ENCODE measurements at places on chromosomes 12 and 14. TPM values are rescaled to one million over a fixed set of nuclear protein-coding genes. Genes with fewer than 3 reads are reported as not detected.

DNA sequence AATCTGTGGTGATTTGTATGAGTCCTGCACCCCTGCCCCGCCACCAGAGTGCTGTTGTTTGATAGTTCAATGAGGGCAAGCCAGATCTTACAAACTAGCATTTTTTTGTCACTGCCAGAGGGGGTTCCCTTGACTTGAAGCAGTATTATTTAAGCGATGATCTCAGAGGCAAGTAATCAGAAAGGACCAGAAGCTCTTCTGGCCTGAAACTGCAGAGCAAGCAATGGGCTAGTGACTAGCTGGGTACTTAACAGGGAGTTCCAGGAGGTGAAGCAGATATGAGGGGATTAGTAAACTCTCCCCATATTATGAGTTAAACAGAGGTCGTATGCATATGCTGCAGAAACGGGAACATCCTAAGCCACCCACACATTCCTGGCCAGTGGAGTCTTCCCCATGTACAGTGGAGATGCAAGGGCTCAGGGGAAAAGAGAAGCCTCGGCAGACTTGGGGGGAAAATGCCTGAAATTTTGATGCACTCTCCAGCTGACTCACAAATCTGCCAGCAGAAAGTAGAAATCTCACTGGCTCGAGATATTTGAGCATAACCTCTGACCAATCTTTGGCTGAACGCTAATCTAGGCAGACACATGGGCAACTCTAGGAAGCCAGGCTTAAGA, 8.3 kb upstream of the CRACR2A start:
- DNase-seq = no peak

GRCh38 chr14:63362389-63362819, 43.7 kb upstream of the GPHB5 start:
- DNase-seq = no peak

DNA sequence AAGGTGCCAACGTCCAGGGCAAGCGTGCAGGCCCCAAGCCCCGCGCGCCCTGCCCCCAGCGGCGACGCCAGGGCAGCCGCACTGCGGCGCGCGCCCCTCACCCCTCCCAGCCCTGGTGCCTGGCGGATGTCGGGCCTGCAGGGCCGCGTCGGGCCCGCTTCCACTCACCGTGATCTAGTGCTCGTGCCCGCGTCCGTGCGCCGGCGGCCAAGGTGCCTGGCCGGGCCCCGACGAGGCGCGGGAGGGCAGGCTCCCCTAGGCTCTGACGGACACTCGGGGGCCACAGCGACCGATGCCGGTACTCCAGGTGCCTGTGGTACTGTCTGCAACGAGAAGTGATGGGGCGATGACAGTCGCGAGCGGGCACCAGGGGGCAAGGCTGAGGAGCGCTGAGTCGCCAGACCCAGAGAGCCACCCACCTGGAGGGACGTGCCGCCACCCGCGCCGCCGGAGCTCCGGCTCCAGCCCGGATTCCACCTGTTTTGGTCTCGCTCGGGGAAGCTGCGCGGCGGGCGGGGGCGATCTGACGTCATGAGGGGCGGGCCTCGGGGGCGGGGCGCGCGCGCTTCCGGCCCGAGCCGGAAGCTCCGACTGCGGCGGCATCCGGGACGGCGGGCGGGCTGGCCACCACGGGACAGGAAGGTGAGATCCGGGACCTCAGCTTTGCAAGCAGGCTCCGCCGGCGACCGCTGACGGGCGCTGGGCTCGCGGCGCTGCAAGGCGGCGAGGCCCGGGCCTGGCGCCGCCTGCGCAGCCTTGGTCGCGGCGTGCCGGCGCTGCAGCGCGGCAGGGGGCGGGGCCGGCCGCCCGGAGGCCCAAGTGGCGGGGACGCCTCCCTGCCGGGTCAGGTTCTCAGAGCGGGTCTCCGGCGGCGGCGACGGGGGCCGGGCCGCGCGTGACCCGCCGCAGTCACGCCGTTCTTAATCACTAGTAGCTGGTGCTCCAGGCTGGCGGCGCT, at the start of the genes LYSET and MOAP1:
TSS of gene LYSET (plus strand) at position 927 of the 958 bp plus-strand sequence. CDS start 89 bp downstream, outside the sequence.
TSS of gene MOAP1 (minus strand) at position 507 of the 958 bp plus-strand sequence. CDS start 655 bp downstream, outside the sequence.
- no peak for DNase-seq

- DNase-seq = no peak
Observed at GRCh38 chr12:12626471-12626870, 14.8 kb downstream of the CREBL2 start.

DNA sequence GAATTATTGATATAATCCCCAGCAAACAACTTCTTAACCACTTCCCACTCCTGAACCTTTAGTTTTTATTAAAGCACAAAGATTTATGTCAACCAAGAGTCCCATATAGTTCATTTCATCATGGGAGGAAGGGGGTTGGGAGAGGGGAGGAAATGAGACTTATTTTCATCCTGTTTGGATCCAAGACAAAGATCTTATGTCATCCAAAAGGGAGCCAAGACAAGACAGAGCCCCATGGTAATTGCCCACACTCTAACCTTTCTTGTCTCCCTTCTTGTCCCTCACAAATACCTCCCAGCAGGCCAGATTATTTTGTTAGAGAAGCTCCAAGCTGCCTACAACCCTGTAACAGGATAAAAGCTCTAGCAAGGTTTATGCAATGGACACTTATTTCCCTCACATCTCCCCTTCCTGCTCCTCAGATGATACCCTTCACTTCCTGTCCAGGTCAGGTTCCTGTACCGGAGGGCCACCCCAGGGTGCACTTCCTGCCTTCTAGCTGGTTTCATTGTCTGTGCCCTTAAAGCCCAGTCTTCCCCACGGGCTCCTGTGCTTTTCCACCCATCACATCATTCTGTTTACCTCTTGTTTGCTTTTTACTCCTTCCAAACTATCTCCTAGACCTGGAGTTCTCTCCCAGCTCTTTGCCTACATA, 123.7 kb upstream of the MDM1 start:
- DNase-seq = no peak

DNA sequence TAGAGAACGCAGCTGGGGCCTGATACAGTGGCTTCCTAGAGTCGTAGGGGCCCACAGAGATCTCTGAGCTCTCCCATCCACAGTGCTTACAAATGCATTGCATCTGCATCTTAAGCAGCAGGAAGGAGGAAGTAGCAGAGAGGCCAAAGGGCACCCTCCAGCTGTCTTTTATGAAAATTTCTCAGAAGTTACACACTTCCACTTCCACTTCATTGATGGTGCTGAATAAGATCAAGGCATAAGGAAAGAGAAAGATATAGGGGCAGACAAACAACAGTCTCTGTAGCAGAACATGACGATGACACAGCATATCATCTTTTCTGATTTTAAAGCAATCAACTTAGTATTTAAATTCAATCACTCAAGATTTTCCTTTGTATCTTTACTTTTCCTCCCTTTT, 51.6 kb upstream of the ABCC9 start:
- no peak for DNase-seq

DNA sequence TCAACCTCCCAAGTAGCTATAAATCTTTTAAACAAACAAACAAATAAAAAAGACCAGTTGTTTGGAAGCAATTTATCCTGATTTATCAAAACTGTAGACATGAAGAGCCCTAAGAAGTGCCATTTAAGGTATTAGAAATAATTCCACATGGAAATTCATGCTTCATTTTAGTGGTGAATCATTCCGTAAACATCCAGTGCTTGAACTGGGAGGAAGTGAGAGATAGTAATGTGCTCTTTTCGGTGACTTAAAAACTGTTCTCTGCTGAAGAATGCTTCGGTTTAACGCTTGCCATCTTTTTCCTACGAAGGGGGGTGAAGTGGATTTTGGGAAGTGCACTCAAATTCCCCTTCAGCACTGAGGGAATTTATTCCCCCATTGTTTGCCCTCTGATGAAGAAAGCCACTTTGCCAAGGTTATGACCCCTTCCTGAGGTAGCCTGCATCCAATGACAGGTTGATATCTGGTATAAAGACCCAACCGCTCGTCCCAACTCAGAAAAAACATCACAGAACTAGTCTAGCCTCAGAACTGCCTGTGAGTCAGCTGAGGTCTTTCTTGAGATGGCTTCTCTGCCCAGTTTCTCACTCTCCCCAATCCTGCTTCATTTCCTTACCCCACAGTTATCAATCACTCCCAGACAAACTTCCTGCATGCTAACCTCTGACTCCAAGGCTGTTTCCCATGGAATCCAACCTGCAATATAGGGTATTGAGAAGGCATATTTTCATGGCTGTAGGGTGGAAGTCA, 244.1 kb downstream of the AEBP2 start:
- no peak for DNase-seq

DNA sequence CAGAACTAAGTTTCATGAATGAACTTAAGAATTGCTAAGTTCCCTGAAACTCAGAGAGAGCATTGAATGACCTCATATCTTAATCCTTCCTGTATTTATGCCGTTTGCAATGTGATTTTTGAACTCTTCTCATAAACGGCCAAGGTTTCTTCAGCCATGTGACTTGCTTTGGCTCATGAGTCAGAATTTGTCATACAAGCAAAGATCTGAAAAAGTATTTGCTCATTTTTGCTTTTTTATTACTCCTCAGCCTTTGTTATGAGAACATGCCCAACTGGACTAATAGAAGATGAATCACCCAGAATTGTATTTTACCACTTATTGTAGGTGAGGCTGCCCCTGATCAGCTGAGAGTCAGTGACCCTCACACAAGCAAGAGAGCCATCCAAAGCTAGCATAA, 693.8 kb downstream of the BCL11B start:
- DNase-seq = no peak

DNA sequence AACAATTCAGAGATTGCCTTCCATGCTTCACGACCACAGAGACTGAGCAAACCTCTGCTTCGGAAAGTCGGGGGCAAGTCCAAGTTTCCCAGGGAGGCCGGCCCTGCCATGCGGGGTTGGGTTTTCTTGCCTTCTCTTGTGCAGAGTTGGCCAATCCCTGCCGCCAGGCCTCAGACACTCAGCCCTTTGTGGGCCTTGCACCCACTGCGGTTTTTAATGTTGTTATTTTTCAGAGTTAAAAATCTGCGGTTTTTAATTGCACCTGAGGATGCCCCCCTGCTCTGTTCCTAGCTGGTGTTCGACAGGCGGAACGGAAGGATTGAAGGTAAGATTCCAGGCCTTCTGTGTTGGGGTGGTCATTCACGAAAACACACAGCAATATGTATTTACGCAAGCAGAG, 108.7 kb downstream of the CALM1 start:
- DNase-seq = no peak

- no peak for DNase-seq
Observed at GRCh38 chr14:94517248-94517640, 8.0 kb upstream of the SERPINA12 start.

DNA sequence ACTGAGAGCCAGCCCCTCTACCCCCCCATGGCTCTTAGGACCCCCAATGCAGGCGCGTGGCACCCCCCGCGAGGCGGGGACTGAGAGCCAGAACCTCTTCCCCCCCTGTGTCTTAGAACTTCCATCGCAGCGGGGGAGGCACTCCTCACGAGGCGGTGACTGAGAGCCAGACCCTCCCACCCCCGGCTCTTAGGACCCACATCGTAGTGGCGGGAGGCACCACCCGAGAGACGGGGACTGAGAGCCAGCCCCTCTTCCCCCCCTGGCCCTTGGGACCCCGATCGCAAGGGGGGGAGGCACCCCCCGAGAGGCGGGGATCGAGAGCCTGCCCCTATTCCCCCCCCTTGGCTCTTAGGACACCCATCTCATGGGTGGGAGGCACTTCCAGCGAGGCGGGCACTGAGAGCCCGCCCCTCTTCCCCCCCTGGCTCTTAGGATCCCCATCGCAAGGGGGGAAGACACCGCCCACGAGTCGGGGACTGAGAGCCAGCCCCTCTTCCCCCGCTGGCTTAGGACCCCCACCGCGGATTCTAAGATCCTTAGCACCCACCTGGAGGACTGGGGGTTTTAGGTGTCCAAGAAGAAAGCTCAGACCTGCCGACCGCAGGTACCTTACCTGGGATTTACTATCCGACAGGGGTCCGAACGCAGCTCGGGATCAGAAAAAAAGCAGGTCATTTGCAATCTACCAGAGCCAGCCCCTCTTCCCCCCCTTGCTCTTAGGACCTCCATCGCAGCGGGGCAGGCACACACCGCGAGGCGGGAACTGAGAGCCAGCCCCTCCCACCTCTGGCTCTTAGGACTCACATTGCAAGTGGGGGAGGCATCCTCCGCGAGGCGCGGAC, 44.9 kb downstream of the DDX11 start:
- no peak for DNase-seq

DNA sequence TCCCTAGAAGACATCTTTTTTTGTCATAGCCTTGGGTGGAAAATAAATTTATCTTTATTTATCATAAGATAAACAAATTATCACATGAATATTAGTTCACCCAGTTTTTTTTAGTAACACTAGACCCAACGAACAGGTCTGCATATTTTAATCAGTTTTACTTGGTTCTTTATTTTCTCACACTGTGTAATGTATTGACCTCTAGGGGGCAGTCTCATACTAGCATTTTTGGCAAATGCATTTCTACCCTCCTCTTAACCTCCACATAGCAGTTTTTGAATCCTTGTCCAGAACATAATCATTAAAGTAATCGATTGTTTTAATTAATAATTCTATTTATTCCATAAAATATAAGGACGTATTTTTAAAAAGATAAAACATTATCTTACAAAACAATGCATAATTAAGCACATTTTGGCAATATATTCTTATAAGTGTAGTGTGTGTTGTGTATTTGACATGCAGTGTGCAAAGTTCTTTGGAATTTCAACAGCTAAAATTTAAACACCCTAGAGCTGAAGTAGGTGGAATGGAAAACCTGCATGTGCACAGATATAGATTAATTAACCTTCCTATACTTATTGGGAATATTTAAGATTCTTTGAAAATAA, 31.6 kb upstream of the PTPRQ start:
- peak; percentile 9 for DNase-seq

GRCh38 chr14:76194327-76194726, 42.6 kb downstream of the GPATCH2L start:
- no peak for DNase-seq

- no peak for DNase-seq
Observed at GRCh38 chr12:111393700-111394300, 11.9 kb upstream of the SH2B3 start.

DNA sequence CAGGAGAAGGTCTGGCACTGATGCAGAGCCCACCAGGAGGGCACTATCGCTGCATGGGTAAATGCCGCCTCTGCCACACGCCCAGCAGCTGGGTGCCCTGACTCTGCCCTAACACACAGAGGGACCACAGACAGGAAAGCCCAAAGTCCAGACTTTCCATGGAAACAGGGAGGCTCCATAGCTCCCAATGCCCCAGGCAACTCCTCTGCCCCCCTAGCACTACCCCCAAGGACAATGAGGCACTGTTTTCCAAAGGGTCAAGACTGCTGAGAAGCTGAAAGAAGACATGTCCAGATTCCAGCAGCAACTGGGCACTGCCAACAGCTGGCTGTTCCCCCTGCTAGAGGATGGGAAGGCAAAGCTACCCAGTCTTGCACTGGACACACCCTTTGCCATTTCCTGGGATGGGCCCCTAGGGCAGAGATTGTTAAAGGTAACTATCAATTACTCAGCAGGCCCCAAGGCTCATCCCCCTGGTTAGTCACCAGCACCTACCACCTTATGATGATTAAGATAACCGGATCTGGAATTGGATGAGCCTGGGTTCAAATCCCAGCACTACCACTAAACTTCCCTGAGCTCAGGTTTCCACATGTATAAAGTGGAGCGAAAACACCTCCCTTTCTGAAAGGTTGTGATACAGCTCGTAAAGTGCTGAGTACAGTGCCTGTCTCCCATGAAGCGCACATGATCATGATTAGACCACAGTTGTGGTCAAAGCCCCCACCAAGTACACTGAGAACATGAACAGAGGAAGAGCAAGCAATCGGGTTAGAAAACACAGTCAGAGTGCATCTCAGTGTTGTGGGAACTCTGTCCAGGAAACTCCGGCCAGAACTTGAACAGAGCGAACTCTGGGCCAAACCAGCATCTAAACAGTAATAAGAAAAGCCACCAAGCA, 3.3 kb downstream of the PXN start:
- DNase-seq = no peak

The TCL1A gene
- total RNA-seq = not detected

The KMT2D gene
- total RNA-seq = 17.2 TPM

The TNS2 gene
- 6.7 TPM for total RNA-seq

The C3AR1 gene
- total RNA-seq = 0.22 TPM

The SYCP3 gene
- total RNA-seq = not detected

The TSHR gene
- not detected for total RNA-seq

Data from epithelial cell of proximal tubule (primary cell).